Stimulated activated CD4-positive, alpha-beta T cell treated with anti-CD3 and anti-CD28 coated beads, Interleukin-4, amount 100 ng/mL, for 1 hour (primary cell): ENCODE measurements at places on chromosomes 7 and 10.
A peak's percentile ranks its signal among the peaks of the same experiment; 100 is the strongest.

GRCh38 chr7:41415471-41416207, 287.3 kb downstream of the INHBA start:
- DNase-seq, result no peak

DNA sequence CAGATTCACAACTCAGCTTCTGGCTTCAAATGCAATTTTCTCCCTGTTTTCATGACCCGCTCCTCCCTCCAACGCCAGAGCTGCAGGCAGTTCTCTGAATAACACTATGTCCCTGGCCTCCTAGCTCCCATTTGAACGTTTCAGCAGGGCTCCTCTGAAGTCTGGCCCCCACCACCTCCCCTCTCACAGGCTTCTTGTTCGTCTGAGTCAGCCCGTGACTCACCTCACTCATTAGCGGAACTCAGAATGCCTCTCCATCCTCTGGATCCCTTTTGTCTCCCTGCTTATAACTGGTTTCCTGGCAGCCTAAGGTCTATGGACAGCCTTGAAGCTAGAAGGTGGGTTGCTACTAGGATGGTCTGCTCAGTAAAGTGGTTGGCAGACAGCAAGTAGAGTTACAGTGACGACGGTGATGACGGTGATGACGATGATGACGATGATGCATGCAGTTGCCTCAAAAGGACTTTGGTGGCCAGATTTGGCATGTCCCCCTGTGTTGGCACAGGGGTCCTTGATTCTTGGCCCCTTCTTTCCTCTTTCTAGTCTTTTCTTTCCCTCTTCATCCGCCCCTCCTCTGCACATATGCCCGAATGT, 83.3 kb upstream of the MKLN1 start:
- peak; percentile 9 for DNase-seq

DNA sequence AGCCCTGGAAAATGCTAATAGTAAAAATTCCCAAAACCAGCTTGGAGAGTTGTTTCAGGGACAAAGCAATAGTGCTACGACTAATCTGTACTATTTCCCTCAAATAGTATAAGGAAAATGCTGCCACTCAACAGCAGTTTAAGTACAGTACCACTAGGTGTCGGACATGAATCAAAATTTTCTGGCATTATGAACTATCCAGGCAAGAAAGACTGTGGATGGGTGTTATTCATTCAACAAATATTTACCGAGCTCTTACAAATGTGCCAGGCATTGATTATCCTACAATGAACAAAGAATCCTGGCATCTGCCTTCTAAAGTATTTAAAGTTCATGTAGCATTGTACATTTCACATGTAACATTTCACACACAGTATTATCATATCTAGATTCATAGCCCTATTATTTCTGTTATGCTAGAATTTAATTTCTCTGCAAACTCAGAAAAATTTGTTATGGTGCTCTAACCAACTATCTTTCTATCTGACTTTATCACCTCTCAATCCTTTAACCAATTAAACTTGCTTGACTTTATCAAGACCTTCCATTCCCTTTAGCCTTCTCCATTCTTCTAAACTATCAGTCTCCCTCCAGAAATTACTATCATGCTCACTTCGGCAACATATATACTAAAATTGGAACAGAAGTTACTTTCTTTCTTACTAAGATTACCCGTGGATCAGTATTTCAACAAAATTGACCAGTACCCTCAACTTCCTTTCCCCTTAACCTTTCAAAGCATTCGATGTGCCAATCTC, 80.6 kb downstream of the ARHGAP21 start:
- no peak for DNase-seq

GRCh38 chr7:43108255-43109011, 4.0 kb upstream of the HECW1 start:
- peak; percentile 56 for DNase-seq

DNA sequence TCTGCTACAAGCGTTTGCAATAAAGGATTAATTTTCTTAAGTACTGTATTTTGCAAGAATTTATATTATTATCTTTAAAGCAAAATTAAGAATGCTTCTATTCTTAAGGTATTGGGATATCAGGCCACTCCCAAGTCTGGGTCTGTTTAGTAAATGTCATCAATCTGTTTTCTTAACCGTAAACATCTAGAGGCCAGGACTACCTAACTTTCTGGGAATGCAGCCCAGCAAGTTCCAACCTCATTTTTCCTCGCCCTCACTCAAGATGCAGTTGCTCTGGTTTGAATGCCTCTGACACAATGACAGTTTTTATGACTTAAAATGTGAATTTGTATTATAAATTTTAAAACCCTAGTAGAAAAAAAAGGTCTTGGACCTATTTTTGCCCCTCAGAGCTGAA, 143.5 kb downstream of the INHBA start:
- no peak for DNase-seq

DNA sequence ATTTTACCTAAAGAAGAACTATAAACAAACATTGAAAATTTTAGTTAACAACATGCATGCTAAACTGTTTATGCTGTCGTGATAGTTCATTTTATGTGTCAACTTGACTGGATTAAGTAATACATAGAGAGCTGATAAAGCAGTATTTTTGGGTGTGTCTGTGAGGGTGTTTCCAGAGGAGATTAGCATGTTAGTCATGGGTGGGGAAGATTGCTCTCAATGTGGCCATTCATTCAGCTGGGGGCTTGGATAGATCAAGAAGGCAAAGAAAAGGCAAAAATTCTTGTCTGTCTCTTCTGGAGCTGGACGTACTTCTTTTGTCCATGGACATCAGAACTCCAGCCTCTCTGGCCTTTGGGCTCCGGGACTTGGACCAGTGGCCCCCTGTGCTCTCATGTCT, 172.9 kb upstream of the SEMA3E start:
- DNase-seq, result no peak

- no peak for DNase-seq
Measured at GRCh38 chr7:22393913-22394729, 37.2 kb upstream of the RAPGEF5 start.

- DNase-seq, result no peak
Measured at GRCh38 chr10:26359670-26360069, 78.5 kb upstream of the APBB1IP start.

DNA sequence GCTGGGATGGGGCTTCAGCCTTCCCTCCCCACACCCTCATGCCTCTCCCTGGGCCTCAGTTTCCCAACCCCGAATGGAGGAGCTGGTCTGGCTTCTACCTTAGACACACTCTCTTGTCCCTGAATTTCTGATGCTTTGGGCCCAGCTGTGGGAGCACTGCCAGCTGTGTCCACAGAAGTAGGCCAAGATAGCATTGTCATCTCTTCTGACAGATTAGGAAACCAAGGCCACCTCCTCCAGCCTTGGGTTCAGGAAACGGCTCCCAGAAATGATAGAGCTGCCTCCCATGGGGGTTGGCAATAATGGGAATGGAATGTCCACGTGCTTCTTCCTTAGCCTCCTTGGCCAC, 1.3 kb downstream of the PPIF start:
- DNase-seq, result no peak

DNA sequence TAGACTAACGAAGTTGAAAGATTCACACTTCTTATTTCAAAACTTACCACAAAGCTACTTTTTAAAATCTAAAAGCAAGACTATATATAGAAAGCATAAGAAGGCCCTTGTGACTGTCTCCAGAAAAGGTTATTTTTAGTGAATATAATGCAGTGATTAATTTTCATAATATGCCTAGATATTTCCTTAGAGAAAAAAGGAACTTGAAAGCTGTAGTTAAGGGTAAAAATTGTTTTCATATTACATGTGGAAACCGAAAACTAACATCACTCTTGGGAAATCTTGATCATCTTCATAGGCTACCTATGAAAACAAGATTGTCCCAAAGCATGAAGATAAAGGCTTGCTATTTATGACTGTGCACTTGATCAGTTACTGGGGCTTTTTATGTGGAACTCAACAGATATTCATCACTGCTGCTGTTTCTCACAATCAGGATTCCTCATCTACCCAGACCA, 223.2 kb downstream of the SH2D4B start:
- DNase-seq, result no peak

DNA sequence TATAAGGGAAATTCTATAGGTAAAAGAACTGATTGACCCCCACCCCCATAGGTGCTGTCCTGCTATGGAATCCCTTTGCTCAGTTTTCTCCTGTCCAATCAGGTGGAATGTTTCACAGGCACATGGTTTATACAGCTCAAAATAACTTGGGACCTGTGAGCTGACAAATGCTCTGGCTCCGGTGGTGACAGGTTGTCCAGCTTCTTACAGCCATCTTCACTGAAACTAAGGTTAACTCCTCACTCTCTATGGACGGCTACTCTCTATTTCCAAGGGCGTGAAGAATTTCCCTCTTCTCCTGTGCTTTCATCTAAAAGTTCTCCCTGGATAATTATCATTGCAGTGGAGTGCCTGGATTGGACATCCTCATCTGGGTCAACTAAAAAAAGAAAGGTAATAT, at the start of gene MYPN:
TSS of gene MYPN (plus strand) at position 158 of the 400 bp plus-strand sequence. CDS start 11,951 bp downstream, outside the sequence.
- no peak for DNase-seq

DNA sequence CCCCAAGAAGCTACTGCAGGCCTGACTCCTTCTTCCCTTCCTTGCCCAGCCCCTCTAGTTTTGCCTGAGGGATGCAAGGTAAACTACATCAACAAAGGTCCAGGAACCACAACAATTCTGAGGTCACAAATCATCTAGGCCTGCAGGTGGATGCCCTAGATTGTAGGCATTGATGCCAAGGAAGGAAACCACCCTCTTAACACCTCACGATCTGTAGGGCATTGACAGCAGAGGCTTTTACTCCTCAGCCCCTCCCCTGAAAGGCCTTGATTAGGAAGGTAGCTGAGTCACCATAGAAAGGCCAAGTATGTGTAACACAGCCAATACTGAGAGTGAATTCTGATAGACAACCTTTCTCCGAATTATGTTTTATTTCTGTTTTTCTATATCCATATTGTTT, 46.7 kb upstream of the FAM3C start:
- no peak for DNase-seq
